Cortex of kidney (tissue), 1 donor: ENCODE measurements at places on chromosomes 2 and 18.

- DNase-seq = no peak
Measured at GRCh38 chr2:26316041-26316440, 29.9 kb upstream of the SELENOI start.

DNA sequence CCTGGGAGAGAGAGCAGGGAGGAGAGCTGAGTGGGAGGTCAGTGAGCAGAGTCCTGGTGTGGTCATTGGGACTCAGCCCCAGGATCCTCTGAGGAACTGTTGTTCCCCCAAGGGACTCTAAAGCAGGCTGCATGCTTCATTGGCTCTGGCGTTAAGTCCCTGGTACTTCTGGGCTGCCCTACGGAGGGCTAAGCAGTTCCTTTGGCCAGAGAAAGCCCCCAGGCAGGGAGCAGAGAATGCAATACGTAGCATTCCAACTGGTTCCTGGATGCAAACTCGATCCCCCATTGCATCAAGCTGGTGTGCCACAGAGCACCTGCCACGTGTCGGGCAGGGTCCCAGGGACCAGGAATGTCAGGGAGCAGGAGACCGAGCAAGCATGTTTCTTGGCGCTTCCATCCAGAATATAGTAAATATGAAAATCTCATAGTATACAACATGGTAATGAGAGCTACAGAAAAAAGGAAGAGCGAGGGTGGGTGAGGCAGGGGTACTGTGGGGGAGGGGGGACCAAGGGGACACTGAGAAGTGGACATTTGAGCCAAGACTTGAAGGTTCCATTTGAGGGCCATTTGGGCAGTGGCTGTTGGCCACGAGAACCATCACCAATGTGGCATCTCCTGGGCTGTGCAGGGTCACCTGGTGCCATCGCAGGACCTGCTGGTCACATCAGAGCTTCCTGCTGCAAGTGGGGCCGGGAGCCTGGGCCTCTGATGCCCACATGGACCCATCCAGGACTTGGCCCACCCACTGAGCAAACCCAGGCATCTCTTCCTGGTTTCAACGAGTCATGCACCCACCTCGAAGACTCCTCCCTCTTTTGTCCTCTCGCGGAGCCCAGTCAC is 160.4 kb downstream of the ASB1 start:
- no peak for DNase-seq

- no peak for DNase-seq
Measured at GRCh38 chr2:105324101-105324500, 5.4 kb downstream of the TGFBRAP1 start.

GRCh38 chr2:107312240-107312639 is 426.3 kb upstream of the ST6GAL2 start:
- no peak for DNase-seq

GRCh38 chr2:26864646-26865045 is 16.7 kb downstream of the DPYSL5 start:
- no peak for DNase-seq

GRCh38 chr2:6806604-6807003 is 59.1 kb downstream of the CMPK2 start:
- DNase-seq = no peak

DNA sequence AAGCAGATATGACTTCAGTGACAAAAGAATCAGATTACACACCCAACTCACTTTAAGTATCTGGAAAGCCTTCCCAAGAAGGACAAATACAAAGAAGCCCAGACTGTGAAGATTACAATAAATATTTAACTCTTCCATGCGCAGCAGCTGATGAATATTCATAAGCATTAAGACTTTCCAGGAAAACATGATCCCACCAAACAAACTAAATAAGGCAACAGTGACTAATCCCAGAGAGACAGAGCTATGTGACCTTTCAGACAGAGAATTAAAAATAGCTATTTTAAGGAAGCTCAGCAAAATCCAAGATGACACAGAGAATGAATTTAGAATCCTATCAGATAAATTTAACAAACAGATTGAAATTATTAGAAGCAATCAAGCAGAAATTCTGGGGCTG is 108.2 kb upstream of the UBE2E3 start:
- no peak for DNase-seq

- no peak for DNase-seq
Measured at GRCh38 chr2:98446850-98447249, 2.2 kb downstream of the INPP4A start.

DNA sequence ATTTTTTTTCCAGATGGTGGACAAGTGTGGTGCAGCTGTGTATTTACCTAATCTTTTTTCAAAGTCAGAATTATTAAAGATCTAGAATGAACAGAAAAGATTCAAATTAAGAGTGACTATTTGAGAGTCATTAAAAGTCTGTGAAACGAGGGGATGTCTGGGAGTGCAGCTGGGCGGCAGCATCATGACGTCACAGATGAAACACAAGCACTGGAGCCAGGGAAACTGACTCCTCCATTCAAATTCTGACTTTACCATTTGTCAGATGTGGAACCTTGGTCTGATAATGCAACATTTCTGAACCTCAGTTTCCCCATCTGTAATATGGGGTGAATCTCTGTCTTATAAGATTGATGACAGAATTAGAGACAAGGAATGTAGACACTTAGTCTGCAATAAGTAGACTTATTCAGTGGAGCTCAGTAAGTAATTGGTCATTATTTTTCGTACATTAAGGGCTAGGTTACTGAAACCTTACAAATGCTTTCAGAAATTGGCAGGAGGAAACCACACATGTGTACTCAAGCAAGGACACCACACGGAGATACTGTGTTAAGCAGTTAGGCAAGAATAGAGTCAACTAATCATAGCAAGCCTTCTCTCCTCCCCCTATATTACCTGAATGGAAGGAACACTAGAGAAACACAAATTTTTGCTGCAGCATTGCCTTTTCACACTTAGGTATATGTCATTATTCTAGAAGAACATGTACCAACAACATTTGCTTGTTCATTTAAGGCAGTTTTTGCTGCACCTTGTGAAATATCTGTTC is 27.8 kb upstream of the CXXC1 start:
- no peak for DNase-seq
